ENCODE measurements at places on chromosomes 6 and 20.

DNA sequence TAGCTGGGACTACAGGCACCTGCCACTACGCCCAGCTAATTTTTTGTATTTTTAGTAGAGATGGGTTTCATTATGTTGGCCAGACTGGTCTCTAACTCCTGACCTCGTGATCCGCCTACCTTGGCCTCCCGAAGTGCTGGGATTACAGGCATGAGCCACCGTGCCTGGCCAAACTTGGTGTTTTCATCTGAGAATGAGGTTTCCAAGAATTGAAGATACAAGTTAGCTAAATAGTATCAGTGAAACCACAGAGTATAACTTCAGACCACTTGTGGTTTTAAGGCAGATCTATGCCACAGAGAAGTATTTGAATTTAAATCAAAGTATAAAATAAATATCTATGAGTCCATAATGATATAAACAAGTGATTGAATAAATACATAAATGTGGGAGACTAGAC is 70.1 kb downstream of the SLC16A10 start:
- ATAC-seq: no peak

GRCh38 chr6:53924821-53925422 is 130.1 kb downstream of the LRRC1 start:
- no peak for ATAC-seq

DNA sequence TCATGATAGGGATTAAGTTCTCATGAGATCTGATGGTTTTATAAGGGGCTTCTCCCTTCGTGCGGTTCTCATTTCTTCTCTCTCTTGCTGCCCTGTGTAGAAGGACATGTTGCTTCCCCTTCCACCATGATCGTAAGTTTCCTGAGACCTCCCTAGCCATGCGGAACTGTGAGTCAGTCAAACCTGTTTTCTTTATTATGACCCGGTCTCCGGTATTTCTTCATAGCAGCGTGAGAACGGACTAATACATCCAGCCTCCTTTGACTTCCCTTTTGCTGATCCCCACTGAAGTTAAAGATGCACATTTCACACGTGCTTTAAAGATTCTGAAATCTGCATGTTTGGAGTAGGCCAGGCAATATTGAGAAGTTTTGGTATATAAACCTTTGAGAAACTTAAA is 543.1 kb downstream of the PRKN start:
- ATAC-seq: no peak

GRCh38 chr6:31621991-31622390 is 1.5 kb downstream of the PRRC2A start:
- ATAC-seq: no peak

DNA sequence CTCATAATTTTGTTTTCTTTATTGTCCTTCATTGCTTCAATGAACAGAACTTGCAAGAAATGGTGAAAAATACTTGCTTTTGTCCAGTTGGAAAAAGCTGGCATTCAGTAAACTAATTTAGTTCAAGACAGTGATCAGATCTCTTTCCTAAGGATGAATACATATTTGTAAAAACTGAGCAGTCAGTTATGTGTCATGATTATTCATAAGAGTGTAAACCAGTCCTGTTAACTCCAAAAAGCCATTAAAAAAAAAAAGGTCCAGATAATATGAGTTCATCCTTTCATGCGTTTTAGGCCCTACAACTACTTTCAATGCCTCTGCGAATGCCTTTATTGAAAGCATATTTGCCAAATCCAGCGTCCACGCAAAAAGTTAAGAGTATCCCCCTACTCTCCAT is 609 bp downstream of the PGM3 start:
- ATAC-seq: peak; percentile 18

GRCh38 chr6:137087902-137088301 is 43.1 kb upstream of the IL20RA start:
- no peak for ATAC-seq

- peak; percentile 62 for ATAC-seq
These were observed 13.1 kb upstream of the DEK start for GRCh38 chr6:18277237-18278006.

GRCh38 chr6:3887150-3887700 is 38.1 kb downstream of the FAM50B start:
- ATAC-seq: peak; percentile 51

GRCh38 chr6:56517155-56517745 is 125.4 kb downstream of the DST start:
- peak; percentile 50 for ATAC-seq

DNA sequence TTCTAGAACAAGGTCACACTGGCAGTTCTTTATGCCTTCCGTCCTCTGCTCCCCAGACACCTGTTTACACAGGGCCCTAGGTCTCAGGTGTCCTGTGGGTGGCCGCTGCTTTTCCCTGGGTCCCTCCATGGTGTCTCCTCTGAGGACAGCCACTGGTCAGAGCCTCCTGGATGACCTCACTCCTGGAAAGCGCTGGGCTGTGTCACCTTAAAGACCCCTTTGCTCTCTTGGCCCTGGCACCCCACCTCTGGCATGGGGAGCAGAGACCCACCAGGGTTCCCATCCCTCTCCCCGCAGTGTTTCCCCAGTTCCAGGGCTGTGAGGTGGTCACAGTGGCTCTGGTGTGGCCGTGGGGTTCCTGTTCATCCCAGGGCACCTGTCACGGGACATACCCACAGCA is 33.9 kb downstream of the NTSR1 start:
- no peak for ATAC-seq

DNA sequence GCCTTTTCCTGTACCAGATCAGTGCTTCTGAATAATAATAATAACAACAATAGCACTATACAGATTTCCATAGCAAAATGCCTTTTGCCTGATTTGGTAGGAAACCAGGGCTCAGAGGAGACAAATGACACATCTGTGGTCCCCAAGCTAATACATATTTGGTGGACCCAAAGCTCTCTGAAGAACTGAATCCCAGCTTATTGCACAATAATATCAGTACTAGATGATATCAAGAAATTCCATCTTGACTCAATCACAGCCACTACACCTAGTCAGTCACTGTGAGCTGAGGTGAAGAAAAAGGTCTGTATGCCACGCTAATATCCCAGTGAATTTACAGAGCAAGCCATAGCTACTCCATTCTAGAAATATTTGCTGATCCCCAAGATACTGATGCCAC is 270.6 kb upstream of the RIN2 start:
- ATAC-seq: no peak

DNA sequence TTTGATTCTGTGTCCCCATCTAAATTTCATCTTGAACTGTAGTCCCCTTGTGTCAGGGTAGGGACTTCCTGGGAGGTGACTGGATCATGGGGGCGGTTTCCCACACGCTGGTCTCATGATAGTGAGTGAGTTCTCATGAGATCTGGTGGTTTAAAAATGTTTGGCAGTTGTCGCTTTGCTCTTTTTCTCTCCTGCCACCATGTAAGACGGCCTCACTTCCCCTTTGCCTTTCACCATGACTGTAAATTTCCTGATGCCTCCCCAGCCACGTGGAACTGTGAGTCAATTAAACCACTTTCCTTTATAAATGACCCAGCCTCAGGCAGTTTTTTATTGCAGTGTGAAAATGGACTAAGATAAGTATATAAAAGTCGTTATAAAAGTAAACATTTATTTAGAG is 80.5 kb upstream of the SGK1 start:
- no peak for ATAC-seq

DNA sequence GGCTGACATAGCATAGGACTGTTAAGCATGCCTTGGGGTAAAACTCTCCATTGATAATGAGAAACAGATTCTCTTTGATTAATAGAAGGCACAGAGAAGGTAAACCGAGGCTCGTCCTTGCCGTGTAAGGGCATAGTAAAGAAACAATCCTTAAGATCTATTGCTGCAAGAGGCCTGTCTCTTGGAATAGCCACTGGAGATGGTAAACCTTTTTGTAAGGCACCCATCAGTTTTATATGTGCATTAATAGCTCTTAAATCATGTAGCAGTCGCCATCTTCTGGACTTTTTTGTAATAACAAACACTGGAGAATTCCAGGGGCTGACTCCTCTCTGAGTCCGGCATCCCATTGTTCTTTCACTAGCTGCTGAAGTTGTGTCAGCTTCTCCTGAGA is 8.4 kb upstream of the ABHD12 start:
- ATAC-seq: peak; percentile 100

- ATAC-seq: peak; percentile 58
These were observed 166.2 kb downstream of the TRIM27 start for GRCh38 chr6:28757429-28758045.

- ATAC-seq: no peak
These were observed 815 bp downstream of the TRIM10 start for GRCh38 chr6:30160008-30160784.

DNA sequence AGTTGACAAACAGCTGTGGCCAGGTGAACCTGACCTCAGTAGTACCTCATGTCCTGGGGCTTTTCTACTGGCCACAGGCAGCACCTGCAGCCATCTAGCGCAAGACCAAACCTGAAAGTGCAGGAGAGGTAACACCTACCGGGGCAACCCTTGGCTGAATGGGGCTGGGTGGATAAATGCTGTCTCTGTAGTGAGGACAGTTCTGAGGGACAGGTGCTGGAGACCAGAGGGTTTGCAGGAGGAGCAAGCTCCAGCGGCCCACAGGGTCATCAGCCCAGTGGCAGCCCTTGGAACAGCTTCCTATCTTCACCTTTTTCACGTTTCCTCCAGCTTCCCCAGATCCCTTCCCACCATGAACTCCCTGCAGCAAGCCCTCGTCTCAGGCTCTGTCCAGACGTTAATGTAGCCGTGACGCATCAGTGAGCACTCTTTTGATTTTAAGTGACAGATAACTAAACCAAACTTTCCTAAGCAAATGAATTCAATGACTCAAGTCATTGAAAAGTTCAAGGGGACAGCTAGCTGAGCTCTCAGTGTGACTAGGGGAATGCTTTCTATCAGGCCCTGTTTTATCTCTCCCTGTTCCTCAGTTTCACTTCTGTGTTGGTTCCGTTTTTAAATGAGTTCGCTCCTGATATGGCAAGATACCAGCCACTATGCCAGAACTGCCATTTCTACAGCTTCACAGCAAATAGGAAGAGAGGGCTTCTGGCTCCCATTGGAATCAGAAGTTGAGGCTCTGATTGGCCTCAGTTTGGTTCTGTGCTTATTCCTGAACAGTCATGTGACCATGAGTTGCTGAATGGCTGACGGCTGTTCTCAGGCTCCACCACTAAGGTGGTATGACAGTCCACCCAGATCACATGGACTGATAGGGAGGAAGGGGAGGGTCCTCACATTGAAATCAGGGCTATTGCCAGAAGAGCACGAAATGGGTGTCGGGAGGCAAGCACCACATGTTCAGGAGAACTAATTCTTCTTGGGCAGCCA is 12.1 kb upstream of the PFDN4 start:
- ATAC-seq: no peak

DNA sequence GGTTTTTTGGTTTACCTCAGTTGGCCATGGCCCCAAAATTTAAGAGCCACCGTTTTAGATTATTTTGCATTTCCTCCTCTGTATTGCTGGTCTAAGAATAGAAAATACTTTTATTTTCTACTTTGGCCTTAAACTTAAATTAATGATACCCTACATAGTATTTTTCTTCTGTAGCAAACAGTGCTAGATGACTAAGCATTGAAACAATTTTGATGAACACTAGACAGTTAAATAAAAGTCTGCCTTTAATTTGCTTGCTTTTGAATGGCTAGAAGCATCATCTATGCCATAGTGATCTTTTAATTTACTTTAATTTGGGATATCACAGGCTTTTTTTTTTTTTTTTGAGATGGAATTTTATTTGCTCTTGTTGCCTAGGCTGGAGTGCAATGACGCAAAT is 106.4 kb downstream of the CD109 start:
- ATAC-seq: peak; percentile 42

- no peak for ATAC-seq
These were observed 145.5 kb upstream of the RNF24 start for GRCh38 chr20:4160761-4161305.

DNA sequence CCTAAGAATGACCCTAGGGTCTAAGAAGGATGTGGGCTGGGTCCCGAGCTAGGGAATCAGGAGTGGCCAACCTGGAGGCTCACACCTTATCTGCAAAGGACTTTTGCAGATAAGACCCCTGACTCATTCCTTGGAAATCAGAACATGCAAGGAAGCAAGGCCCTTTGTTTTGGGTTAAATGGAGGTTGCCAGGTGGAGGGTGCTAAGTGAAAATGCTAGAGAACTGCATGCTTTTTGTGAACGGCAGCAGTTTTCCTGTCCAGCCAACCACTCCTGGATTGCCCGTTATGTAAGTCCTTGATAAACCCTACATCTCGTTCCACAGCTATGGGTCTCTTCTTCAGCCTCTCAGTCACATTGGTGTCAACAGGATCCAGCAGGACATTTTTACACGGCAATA is 52.1 kb upstream of the CST7 start:
- ATAC-seq: no peak

GRCh38 chr6:24890471-24890870 is 45.3 kb downstream of the RIPOR2 start:
- ATAC-seq: no peak

DNA sequence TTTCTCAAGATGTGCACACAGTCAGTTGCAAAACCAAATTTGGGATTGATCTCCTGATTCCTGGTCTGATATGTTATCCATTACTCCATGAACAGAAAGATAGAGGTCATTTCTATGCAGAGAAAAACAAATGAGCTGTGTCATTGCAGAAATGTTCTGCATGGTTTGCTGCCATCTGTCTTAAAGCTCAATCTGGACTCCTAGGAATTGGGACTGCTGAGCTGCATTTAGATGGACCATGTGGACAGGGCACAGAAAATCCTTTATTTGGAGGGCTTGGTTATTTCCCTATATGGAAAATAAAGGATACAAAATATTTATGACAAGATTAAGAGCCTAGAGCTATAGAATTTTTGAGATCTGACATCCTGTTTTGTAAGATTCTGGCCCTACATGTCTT is 91.3 kb downstream of the ADGRB3 start:
- ATAC-seq: no peak

GRCh38 chr6:163490826-163491577 is 76.5 kb downstream of the QKI start:
- no peak for ATAC-seq

DNA sequence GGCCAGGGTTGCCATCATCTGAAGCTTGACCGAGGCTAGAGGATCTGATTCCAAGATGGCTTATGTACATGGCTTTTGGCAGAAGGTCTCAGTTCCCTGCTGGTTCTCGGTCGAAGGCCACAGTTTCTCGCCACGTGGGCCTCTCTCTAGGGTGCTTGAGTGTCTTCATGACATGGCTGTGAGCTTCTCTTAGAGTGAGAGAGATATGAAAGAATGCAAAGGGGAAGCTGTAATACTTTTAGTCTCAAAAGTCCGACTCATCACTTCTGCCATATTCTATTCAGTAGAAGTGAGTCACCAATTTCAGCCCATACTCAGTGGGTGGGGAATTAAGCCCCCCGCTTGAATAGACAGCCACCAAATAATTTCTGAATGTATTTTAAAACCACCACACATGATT is 94.2 kb downstream of the UTRN start:
- ATAC-seq: no peak

- no peak for ATAC-seq
These were observed 323.0 kb downstream of the UTRN start for GRCh38 chr6:144607998-144608735.

DNA sequence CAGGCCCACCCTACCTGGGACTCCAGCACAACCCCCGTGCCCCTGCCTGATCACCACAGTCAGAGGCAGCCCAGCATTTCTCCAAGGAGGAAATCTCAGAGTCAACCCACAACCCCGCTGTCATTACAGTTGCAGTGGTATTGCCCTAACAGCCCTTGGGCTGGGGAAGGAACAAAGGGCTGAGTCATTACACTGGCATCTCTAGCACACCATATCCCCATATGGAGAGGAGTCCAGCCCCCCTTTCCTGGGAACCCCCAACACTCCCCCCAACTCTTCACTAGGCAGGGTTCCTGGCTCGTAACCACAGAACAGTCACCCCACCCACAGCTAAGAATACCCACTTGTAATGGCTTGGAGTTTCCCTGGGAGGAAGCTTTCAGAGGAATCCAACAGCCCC is 149.4 kb upstream of the OGFRL1 start:
- ATAC-seq: no peak
